ENCODE measurements at places on chromosomes 11 and 22.
A peak's percentile ranks its signal among the peaks of the same experiment; 100 is the strongest.

DNA sequence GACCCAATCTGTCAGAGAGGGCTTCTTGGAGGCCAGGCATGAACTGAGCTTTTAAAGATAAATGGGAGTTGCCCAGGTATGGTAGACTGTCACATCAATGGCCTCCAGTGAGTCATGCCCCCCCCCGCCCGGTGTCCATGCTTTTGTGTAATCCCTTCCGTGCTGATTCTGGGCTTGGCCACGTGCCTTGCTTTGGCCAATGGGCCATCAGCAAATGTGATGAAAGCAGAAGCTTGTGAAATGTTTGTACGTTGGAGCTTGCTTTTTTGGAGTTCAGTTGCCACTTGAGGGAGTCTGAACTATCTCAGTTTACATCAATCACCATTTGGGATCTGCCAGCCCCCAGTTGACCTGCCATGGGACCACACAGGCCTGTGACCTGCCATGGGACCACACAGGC is 4.3 kb upstream of the THY1 start:
- no peak for DNase-seq

DNA sequence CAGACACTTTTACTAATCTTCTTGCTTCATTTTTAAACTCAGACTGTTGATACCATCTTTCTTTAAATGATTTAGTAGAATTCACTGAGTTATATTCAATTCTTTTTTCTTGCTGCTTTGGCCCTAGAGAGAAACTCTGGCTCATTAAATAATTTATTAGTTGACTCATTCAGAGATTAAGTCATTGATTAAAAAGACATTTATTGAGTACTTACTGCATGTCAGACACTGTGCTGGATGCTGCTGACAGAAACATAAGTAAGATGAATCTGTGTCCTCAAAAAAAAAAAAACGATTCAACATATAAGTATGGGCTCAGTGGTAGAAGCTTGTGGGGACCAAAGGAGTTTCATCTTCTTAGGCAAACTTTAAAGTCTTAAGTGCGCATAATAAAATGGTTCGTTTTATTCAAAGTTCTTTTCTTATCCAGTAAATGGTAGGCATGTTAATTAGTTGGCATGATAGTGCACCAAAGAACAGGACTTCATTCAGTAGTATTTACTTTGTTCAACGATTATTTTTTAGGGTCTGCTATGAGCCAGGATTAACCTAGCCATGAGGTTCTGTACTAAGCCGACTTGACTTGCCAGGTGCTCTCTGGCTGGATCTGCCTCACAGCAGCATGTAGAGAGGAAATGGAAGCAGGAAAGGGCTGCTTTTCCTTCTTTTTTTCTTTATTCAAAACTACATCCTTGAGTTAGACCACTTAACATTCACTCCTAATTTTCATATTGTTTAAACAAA is 281.0 kb upstream of the CTSC start:
- DNase-seq: no peak

GRCh38 chr11:103582351-103582909 is 454.0 kb upstream of the DDI1 start:
- no peak for DNase-seq

- no peak for DNase-seq
These were observed 98.5 kb downstream of the CYP2R1 start for GRCh38 chr11:14793546-14793945.

DNA sequence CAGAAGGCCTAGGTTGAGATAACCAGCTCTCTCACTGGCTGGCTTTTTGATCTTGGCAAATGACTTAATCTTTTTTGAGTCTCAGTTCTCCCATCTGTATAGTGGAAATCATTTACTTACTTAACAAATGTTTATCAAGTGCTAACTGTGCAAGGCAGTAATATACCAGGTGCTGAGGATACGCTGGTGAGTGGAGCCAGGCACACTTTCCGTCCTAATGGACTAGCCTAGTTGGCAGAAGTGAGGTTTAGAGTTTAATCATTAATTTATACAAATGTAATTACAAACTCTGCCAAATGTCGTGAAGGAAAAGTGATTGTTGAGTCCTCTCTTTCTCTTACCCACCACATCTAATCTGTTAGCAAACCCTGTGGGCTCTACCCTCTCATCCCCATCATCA is 33.3 kb downstream of the EXT2 start:
- no peak for DNase-seq

GRCh38 chr11:131370090-131370751 is at the start of gene NTM:
NTM (plus strand) TSS chr11:131370615.
- peak; percentile 35 for DNase-seq

DNA sequence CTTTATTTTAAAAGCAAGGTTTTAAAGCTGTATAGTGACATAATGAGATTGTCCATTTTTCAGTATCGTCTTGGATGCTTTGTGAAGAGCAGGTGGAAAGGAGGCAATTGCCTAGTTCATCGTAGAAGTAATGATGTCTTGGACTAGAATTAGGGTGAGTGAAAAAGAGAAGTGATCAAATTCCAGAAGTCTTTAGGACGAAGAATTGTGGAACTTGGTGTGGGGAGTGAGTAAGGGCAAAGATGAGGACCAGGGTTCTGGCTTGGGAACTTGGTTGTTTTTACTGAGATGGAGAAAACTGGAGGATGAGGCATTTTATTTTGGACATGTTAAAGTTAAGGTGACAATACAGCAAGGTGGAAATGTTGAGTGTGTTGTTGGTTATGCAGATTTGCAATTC is 1.2 kb downstream of the ILK start:
- no peak for DNase-seq

GRCh38 chr11:107957109-107957588 is 28.9 kb downstream of the RAB39A start:
- no peak for DNase-seq

DNA sequence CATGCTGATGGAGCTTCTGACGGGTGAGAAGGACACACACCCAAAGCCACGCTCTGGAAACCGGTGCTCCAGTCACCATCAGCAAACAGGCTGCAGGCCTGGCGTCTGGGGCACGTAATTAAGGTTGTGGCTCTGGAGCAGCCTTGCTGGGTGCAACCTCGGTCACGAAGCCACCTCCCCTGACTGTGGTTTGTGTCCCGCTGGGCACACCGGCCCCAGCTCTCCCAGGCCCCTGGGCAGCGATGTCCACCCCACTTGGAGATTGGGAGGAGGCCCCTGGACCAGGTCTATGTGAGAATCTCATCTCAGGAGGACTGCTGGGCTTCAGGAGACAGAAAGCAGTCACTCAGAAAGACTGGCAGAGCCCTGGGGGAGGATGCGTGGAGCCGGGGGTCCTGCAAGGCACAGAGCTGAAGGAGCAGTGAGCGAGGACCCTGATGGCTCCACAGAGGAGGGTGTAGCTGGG is 631.6 kb downstream of the BRD1 start:
- DNase-seq: no peak

- no peak for DNase-seq
These were observed 122.4 kb downstream of the WT1 start for GRCh38 chr11:32312865-32313403.

DNA sequence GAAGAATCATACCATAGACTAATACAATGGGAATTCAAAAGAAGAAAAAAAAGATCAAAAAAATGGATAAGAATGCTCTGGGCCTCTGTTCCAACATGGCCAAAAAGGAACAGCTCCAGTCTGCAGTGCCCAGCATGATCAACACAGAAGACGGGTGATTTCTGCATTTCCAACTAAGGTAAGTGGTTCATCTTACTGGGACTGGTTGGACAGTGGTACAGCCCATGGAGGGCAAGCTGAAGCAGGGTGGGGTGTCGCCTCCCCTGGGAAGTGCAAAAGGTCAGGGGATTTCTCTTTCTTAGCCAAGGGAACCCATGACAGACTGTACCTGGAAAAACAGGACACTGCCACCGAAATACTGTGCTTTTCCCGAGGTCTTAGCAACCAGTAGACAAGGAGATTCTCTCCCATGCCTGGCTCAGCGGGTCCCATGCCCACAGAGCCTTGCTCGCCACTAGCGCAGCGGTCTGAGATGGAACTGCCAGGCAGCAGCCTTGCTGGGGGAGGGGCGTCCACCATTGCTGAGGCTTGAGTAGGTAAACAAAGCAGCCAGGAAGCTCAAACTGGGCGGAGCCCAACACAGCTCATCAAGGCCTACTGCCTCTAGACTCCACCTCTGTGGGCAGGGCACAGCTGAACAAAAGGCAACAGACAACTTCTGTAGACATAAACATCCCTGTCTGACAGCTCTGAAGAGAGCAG is 428.4 kb downstream of the MN1 start:
- DNase-seq: peak; percentile 39

- DNase-seq: no peak
These were observed 5.4 kb downstream of the MUS81 start for GRCh38 chr11:65865550-65866172.

- DNase-seq: no peak
These were observed 1375.1 kb upstream of the TENM4 start for GRCh38 chr11:80815752-80816453.

GRCh38 chr11:109783840-109784239 is 309.4 kb upstream of the ZC3H12C start:
- DNase-seq: no peak

All from renal pelvis (tissue), 12 donors.